ENCODE measurements at places on chromosomes 1 and 21.
A peak's percentile ranks its signal among the peaks of the same experiment; 100 is the strongest.

DNA sequence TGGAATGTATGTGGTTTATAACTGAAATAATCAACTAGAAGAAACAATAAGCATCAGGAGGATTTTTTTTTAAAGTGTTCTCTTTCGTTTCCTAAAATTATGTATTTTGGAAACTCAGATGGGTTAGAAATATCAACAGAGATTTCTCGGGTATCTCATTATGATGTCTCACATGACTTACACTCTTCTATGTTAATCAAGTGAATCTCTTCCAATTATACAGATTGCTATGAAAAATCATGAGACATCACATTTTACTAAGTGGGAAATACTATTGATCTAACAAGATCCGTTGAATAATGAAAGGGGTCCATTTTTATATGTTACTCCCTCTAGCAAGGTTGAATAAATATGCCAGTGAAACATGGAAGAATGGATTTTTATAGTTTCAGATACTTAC, 54.7 kb upstream of the NRIP1 start:
- no peak for DNase-seq

DNA sequence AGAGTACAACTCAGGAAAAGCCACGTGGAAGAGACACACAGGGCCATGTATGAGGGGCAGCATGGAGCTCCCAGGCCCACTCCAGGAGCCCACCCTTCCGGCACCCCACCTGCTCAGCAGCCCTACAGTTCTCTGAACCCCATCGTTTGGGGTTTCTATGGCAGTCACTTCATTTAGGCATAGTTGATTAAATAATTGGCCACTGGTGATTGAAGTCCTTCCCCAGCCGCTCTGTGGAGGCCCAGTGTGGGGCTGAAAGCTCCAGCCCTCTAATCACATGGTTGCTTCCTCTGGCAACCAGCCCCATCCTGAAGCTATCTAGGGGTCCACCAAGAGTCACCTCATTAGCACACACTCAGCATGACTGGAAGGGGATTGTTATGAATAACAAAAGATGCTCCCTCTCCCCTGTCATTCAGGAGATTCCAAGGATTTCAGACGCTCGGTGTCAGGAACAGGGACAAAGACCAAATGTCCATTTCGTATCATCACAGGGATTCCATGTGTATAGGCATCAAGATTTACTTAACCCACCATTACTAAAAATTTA, 12.2 kb upstream of the S100A7A start:
- DNase-seq: no peak

- no peak for DNase-seq
These were observed 69.2 kb downstream of the PRDM2 start for GRCh38 chr1:13769212-13769611.

- DNase-seq: peak; percentile 57
These were observed at the start of gene IL20 for GRCh38 chr1:206864939-206865671. Gene IL20, plus strand, starts transcription at chr1:206865623. Its CDS starts 230 bp downstream, at chr1:206865853.

DNA sequence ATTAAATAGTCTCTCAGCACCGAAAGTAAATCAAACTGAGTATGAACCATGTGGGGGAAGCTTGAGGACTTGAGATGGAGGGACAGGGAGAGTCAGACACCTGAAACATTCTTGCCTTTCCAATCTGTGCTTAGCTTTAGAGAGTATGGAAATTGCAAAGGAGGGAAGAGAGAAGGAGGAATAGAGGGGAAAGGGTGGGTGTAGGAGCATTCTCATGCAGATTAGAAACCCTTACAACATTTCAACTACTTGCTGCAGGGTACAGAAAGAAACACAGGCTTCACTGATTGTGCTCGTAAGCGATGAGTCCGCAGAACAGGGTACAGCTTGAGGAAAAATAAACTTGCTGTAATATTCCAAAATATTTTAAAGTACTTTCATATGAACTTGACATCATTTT, 73.8 kb downstream of the NIBAN1 start:
- no peak for DNase-seq

GRCh38 chr21:32257962-32258785, 20.7 kb downstream of the MIS18A start:
- DNase-seq: peak; percentile 82

DNA sequence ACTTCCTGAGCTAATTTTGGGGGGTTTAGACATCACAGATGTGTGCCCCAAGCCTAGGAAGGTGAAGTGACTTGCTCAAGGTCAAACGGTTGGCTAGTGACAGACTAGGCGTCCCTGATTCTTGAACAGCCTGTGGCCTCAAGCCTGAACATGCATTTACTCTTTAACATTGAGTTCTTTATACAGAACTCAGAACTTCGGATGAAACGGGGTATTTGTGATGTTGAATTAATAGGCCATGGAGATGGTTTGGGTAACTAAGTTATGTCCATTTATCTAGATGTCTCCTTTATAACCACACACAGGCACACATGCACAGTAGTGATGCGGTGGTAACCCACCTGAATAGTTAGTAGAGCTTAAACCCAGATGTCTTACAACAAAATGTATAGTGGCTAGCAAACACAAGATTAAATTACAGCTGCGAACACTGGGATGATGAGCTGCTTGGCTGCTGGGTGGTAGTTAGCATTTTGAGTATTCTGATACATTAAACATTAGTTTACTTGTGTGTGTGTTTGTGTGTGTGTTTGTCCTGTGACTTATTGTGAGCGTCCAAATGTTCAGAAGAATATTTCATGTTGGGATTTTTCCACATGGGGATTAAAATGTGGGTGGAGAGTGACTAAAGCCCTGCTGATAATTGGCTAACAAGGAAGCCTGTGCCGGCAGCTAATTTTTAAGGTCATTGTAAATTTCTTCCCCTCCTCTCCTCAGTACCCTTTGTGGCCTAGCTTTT, 2.3 kb downstream of the ATP1A1 start:
- DNase-seq: no peak

GRCh38 chr1:226549094-226549936, 751 bp downstream of the STUM start:
- no peak for DNase-seq

- no peak for DNase-seq
These were observed 614.1 kb downstream of the NUF2 start for GRCh38 chr1:163935738-163936374.

- peak; percentile 11 for DNase-seq
These were observed 518 bp downstream of the PLOD1 start for GRCh38 chr1:11935057-11935412.

GRCh38 chr1:227884370-227885134, 63.2 kb downstream of the WNT9A start:
- DNase-seq: no peak

DNA sequence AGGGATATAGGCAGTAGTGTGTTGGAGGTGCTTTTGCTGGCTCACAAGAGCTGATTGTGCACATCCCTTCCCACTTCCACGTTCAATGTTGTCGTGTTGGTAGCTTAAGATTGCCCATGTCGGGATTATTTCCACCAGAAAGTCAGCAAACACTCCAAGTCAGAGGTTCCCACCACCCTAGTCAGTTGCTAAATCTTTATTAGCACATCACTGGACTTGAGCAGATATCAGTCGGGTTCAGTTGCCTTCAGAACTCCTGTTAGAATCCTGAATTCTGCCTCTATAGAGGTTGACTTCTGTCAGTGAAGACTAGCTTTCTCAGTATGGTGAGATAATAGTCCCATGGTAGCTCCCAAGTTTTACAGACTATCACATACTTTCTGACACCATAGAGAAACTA, 10.5 kb downstream of the AGL start:
- DNase-seq: no peak

DNA sequence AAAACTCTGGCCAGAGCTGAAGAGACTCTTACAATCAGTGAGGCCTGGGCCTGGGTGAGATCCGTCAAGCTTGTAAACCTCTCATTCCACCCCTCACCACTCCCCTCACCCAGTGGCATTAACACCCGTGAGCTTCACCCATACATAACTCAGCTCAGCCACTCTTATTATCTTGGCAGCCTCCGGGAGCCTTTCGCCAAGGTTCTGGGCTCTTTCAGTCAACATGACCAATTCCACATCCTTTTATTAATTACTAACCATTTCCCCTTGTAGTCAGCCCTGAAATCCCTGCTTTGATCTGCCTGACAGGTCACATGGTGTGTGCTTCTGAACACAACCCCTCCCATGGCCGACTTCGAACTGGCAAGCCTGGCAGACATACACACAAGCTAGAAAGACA, 134.8 kb downstream of the SETD4 start:
- DNase-seq: peak; percentile 77

DNA sequence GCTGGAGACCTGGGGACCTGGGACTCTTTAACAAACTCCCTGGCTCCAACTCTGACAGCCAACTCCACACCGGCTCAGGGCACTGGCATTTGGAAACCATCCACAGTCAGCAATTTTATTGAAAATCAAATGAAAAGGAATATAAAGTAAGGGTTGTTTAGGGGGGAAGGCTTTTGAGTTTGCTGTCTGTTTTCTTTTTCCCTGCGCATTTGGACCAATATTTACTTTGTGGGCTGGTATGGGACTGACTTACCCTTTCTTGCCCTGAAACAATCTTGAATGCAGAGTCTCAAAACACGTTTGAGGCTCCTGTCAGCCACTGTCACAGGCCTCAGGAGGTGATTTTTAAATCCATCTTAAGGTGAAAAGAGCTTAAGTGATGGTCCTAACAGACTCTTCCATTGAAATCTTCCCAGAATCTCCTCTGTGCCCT, 15.4 kb upstream of the EFHD2 start:
- no peak for DNase-seq

DNA sequence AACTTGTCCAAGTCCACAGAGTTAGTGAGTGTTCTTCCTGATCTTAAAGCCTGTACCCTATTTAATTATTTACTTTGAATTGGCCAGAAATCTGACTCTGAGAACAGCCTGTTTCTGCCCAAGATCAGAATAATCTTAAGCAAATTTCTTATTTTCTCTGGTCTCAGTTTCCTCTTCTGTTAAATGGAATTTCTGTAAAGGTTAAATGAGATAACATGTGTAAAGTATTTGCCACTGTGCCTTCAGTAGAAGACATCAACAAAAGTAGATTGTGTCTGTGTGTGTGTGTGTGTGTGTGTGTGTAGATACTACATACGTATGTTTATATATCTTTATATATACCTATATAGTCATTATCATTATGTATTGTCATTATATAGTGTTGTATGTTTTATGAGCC, 124.2 kb upstream of the FGGY start:
- DNase-seq: no peak

DNA sequence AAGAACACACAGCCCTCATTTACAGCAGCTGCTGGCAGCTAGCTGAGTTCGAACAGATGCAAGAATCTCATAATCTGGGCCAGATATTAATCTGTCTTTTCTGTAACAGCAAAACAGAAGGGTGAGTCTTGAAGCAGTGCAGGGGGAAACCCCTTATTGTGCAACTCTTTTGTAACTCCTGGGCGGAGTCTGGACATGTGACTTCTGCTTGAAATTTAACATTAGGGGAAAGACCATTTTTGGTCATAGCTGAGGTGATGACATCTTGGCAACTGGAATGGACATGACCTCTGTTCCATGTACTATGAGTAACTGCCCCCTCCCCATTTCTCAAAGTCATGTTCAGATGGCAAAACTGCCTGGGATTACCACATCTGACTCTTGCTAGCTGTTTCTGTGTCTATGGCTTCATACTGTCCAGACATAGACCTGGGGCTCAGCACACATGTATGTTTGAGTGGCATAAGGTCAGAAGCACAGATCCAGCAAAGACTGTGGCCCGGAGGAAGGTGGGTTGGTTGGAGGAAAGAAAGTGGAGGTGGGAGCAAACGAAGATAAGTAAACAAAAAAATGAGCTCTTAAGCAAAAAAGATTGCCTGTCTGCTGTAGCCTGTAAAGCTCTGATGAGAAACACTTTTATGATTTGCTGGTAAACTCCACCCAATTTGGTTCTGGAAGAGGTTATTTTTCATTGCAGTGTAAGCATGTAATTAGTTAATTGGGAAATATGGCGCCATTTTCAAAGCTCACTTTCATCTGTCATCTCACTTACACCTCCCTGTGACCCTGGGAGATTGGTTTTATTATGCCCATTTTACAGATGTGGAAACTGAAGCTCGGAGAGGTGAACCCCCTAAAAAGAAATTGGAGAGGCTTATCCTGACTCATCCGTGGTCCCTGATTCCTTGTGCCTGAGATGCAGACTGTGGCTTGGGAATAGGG, 26.1 kb downstream of the ETS2 start:
- peak; percentile 89 for DNase-seq

- no peak for DNase-seq
These were observed 104.3 kb downstream of the LACTBL1 start for GRCh38 chr1:22868331-22868730.

- DNase-seq: no peak
These were observed 18.7 kb downstream of the MIER1 start for GRCh38 chr1:66943361-66943969.

GRCh38 chr1:229098361-229098760, 172.6 kb upstream of the RAB4A start:
- DNase-seq: no peak

All from astrocyte of the spinal cord (primary cell).